ENCODE measurements at places on chromosomes 2 and 18. TPM values are rescaled to one million over a fixed set of nuclear protein-coding genes. Genes with fewer than 3 reads are reported as not detected.

Gene C2orf80
- not detected for total RNA-seq

Gene STPG4
- total RNA-seq, result 0.37 TPM

Gene TEX44
- not detected for total RNA-seq

Gene ACOXL
- total RNA-seq, result not detected

Gene INPP4A
- 31.4 TPM for total RNA-seq

Gene CXCR1
- not detected for total RNA-seq

Gene MAL
- total RNA-seq, result not detected

Gene HOXD10
- total RNA-seq, result 0.18 TPM

Gene CYP27A1
- total RNA-seq, result 17.1 TPM

Gene IHH
- total RNA-seq, result not detected

Gene RNF181
- total RNA-seq, result 290 TPM

Gene TUBB8B
- not detected for total RNA-seq

Gene TXNDC2
- total RNA-seq, result under 0.01 TPM

Gene SNTG2
- total RNA-seq, result not detected

Gene TOGARAM2
- 0.14 TPM for total RNA-seq

Gene CD8A
- total RNA-seq, result not detected

Gene EGR4
- not detected for total RNA-seq

Gene MBP
- total RNA-seq, result 43.8 TPM

Gene GPR45
- total RNA-seq, result not detected

Gene CHMP1B
- 63.9 TPM for total RNA-seq

Gene DAW1
- total RNA-seq, result 0.55 TPM

Gene AFTPH
- total RNA-seq, result 25.5 TPM

Gene KYNU
- total RNA-seq, result 9.5 TPM

Gene HTR2B
- total RNA-seq, result 6.0 TPM

Gene KLHL29
- 3.4 TPM for total RNA-seq

Gene RUFY4
- total RNA-seq, result not detected

Gene RGPD3
- 0.09 TPM for total RNA-seq

Gene ZNF396
- total RNA-seq, result 2.8 TPM

Gene DUSP11
- 21.7 TPM for total RNA-seq

Gene DYNAP
- total RNA-seq, result not detected

Gene KIAA2012
- under 0.01 TPM for total RNA-seq

Gene DARS1
- 118 TPM for total RNA-seq

Gene ANKRD53
- total RNA-seq, result 0.37 TPM

Gene PGAP1
- total RNA-seq, result 4.1 TPM

Gene PROKR1
- not detected for total RNA-seq

Gene SPATA3
- not detected for total RNA-seq

Gene NT5DC4
- total RNA-seq, result not detected

All from smooth muscle cell of bladder (primary cell).